ENCODE measurements at places on chromosomes 4 and X.

DNA sequence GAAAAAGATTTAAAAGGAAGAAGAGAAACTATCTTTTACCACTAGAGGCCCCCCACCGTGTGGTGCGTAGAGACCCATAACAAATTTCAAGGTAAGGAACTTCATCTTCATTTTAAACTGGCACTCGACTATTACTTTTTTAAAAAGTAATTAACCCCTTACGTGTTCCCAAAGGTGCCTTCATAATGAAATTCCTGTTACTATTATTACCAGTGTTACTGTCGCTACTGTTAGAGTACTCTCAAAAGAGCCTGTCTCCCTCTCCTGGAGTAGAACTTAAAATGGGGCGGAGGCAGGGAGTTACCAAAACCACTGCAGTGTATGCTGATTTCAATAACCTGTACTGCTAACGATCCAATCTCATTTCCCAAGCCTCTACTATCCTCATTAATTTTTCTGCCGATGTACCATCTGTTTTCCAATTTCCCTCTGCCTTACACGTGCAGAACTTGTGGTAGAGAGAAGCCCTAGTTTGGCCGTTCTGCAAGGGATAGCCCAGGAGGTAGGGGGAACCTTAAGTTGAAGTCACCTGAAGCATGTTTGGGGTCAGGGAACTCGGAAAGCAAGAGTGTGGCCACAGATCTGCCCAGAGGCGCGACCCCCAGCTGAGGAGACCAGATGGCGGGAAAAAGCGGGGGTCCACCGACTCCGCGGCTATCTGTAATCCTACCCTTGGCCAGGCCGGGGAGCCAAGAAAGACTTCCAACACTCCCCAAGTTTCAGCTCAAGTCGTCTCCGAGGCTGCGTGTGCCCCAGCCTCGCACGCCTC is 720 bp upstream of the STK26 start:
- no peak for DNase-seq

GRCh38 chr4:82524570-82525152 is 37.1 kb downstream of the TMEM150C start:
- DNase-seq = no peak

DNA sequence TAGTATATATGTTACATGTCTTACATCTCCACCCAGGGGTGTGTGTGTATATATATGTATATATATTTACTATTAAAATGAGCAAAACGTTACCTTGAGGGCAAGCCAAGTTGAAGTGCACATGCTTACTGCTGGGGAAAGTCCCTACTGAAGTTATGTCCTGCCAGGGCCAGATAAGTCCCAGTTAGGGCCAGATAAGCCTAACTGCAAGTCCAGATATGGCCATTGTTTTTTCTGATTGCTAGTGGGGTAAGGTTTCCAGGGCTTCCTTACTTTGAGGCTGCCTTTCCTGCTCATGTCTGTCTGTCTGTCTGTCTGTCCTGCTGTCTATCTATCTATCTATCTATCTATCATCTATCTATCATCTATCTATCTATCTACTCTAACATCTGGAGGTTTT is 19.3 kb upstream of the ZNF81 start:
- no peak for DNase-seq

GRCh38 chrX:13565511-13565910 is 3.9 kb upstream of the EGFL6 start:
- DNase-seq = no peak

DNA sequence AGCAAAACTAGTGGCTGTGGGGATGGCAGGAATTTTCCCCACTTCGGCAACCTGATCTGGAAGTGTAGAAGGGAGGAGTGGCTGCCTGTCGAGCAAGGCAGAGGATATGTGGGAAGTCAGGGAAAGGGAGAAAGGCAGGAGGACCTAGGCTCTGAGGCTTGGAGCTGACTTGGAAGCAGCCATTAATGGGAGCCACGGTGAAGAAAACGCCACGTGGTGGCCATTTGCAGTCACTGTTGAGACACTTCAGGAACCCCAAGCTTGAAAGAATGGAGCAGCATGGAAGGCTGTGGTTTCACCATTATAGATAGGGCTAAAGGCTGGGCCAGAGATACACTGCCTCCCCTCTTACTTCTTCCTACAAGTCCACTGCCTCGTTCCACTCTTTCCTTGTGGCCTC is 41.8 kb upstream of the MAML3 start:
- DNase-seq = no peak

DNA sequence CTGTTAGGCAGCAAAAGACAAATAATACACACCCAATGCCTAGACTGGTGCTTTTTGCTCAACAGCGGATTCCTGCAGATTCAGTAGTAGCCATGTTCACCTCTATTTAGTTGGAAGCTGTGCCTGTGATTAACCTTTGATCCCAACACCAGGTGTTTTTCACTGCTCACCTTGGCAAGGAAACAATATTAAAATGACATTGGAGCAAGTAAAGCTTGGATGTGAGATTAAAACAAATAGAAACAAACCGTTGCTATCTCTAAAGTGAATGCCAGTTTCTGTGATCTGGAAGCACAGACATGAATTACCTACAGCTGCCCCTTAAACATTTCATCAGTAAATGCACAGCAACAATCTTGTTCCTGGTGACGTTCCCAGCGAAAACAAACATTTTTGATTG is 35.7 kb downstream of the MAGEB17 start:
- no peak for DNase-seq

DNA sequence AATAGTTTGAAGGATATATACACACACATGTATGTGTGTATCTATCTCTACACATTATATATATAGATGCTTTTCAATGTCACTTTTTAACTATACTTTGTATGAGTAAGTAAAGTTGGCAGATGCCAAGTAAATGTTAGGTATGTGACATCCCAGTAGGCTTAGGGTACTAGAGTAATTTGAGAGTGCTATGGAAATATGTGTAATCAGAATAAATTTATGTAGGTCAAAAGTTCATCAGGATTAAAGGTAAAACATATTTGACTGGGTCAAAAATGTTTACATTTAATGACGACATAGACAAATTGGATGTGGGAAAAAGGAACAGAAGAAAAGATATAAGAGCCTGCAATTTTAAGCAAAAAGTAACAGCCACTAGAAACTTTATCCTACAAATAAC is 588.8 kb downstream of the ANKRD50 start:
- no peak for DNase-seq

GRCh38 chr4:175776217-175776616 is 35.8 kb downstream of the GPM6A start:
- no peak for DNase-seq

- no peak for DNase-seq
Measured at GRCh38 chr4:129823105-129823504, 727.2 kb downstream of the C4orf33 start.

DNA sequence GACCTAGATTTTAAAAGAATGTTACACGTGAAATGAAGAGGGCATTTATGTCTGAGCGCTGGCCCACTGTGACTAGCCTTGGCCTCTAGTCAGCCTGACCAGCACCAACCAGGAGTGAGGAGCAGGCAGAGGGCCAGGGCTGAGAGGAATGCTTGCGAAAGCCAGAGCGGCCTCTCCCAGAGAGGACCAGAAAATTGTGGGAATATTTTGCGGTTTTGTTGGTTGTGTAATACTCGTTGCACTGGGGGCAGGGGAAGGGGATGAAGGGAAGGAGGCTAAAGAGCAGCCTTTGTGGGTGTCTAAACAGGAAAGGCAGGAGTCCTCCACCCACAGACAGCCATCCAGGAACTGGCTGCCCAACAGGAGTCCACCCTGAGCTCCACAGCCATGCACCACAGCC is 3.8 kb downstream of the GABRE start:
- DNase-seq = no peak

DNA sequence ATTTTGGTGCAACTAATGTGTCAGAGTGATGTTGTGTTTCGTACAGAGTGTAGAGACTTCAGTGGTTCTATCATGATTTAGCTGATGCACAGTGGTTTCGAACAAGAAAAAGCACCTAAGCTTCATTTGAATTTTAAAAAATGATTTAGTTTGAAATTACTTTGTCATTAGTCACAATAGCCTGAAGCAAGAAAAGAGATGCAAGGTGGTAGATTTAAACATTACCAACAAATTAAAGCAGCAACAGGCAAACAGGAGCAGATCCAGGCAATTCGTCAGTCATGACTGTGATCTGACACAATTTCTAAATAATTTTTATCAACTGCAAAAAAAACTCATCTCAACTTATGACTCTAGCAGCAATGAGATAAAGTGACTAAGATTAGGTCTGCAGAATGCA is 24.6 kb upstream of the COX7B2 start:
- no peak for DNase-seq

DNA sequence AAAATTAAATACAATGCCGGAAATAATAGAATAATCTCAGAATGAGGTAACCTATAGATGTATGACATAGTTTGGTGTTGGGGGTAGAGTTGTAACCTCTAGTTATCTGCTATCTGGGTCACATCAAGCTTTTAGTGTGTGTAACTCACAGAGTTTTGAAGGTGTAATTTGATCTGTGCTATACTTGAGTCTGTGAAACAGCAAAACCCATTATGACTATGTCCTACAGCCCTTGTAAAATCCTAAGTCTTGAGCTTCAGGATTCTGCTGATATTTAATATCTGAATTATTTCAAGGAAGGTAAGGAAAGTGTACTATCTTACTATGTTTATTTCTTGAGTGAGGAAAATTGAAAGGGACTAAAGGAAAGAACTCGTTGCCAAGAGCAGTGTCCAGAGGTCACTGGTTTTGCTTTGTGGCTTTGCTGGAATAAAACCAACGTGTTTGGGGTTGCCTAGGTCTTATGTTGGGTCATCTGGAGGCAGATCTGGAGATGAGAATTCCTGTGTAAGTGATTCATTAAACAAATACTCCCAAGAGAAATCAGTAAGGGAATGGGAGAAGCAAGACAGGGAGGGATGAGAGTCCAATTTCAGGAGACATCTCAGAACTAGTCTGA is 107.8 kb upstream of the CBLL2 start:
- no peak for DNase-seq

DNA sequence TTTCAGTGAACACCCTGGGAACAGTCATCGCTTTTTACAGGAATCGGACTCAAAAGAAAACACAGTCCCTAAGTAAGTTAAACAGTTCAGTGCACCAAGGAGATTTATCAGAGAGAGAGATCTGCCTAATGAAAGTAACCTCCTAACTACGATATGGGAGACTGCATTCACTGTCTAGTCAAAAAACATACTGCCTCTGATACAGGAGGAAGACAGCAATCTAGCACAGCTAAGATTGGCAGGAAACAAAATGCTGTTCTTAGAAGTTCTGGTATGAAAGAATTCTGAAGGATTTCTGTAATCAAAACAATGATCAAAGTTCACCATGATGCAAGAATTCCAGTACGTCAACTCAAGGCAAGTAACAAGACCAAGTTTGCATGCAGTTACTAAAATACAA is 92.8 kb downstream of the MAML3 start:
- DNase-seq = no peak

- DNase-seq = no peak
Measured at GRCh38 chr4:96056346-96056934, 216.5 kb downstream of the PDHA2 start.

- DNase-seq = no peak
Measured at GRCh38 chr4:6961496-6962210, 52.0 kb downstream of the TBC1D14 start.

- no peak for DNase-seq
Measured at GRCh38 chrX:65745427-65745826, 78.0 kb downstream of the MSN start.

- no peak for DNase-seq
Measured at GRCh38 chrX:48720577-48721250, 24.2 kb downstream of the SUV39H1 start.

DNA sequence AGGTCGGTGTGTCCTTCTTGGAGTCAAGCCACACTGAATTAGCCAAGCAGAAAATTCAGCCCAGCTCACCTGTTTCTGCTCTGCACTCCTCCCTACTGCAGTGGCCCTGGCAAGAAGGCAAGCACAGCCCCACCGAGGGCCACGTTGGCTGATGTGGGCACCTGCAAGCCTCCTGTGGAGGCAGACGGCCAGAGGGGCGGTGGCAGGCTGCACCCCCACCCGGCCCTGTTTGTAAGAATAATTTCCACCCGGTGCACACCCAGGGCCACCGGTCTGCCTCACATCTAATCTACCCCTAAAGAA is 18.8 kb downstream of the PPP2R2C start:
- no peak for DNase-seq

DNA sequence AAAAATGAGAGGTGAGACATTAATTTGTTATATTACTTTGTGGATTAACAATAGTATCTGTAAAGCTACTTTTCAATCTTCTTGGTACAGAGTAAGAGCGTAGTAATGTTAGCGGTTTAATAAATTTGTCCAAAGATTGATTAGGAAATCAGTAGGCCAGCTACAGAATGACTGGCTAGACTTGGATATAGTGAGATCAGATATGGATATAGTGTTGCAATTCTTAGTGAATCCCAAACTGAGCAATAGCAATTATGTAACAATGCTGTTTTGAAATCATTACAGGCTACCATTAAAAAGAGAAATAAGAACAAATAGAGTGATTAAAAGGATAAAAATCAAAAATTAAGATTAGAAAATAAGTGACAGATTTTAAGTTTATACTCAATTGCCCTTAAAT is 847 bp upstream of the UGT2A2 start:
- DNase-seq = no peak

- no peak for DNase-seq
Measured at GRCh38 chr4:116515959-116516358, 569.4 kb downstream of the TRAM1L1 start.

- no peak for DNase-seq
Measured at GRCh38 chr4:28209371-28209924, 1348.8 kb downstream of the STIM2 start.

GRCh38 chr4:73815145-73815544 is 21.3 kb upstream of the CXCL6 start:
- DNase-seq = no peak

DNA sequence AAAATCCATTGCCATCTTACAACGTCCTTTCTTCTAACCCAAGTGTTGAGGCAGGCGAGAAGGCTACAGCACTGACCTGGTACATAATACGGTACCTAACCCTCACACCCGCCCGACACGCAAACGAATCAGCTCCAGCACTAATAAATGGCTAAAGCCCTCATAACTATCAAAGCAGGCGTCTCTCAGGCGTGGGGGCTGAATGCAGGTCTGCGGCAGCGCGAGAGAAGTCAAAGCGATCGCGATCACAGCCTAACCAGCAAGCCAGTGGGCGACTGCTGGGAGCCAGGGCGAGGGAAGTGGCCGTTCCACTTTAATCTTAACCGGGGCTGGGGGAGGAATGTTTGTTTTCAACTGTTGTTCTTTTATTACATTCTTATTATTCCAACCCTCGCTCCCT is 1.5 kb downstream of the CDX4 start:
- no peak for DNase-seq

GRCh38 chr4:26020881-26021280 is 106.9 kb downstream of the SMIM20 start:
- DNase-seq = no peak

DNA sequence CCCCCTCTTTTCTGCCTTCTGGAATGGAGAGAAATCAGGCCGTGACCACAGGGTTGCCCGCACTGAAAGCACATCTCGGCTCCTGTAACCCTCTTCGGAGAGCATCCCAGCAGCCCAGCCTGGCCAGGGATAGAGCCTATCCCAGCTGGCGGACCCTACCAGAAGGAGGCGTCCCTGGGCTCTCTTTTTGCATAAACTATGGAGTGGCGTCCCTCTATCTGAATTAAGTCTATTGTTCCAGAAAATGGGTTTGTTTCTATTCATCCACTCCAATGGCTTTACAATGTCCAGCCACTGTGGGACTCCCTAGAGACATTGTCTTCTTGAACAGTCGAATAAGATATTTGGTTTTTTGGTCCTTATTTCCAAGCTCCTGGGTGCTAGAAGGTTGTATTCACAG is 689 bp upstream of the NHSL2 start:
- DNase-seq = no peak

GRCh38 chrX:46758163-46758955 is 559 bp downstream of the SLC9A7 start:
- DNase-seq = no peak
